ENCODE measurements at places on chromosomes 12 and 14.

DNA sequence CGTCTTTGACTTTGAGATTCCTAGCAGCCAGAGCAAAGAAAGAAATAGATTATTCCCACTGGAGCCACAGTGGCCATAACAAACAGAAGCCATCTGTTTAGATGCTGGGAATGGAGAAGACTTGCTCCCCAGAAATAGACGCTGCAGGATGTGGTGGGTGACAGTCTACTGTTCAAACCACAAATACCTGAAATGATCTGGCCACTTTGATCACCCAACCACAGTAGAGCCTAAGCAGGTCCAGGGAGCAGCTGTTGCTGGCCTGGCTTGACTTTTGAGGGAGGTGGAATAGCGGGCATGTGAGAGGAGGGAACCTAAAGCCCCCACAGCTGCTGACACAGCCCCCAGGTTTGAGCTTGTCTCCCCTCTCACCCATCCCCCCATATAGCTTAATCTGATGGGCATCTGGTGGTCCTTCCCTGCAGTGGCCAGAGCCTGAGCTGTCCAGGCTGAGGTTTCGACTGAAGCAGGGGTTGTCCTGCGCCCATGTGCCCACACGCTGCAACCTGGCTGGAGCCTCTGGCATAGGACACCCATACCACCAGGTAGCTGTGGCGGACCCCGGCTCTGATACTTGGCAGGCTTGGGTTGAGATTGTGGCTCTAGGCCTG lies 38.7 kb downstream of the SH2B3 start:
- DNase-seq, result no peak

DNA sequence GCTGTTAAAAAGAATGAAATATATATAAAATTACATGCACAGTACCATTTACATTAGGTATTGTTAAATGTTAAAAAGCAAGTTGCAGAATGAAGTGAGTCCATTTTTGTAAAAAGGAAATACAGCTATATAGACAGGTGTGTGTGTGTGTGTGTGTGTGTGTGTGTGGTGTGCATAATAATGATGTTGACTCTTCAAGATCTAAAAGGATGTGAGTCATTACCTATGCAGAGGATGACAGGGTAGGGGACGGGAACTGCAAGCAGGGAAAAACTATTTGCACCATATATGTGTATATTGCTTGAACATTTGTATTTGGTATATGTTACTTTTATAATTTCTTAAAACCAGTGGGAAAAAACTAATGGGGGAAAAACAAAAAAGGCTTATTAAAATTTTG lies 3.1 kb downstream of the C14orf39 start:
- DNase-seq, result no peak

DNA sequence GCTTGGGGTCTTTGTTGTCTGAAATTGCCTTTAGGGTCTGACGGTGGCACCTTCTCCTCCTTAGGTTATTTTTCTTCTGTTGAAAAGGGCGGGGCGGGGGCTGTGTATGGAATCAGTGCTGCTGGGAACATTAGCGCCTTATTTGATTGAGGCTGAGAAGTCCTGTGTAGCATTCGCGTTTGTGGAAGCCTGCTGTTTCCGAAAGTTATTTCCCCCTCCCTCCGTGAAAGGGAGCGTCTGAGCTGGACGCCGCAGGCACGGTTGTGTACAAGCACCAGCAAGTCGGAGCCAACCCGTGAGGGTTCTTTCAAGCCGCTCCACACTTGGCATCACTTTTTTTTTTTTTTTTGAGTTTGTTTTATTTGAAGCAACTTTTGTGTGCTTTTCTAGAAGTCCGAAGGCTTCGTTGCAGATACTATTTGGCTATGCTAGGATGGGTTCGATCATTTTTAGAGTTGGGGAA lies 1.1 kb downstream of the SYNE2 start:
- DNase-seq, result peak; percentile 75

DNA sequence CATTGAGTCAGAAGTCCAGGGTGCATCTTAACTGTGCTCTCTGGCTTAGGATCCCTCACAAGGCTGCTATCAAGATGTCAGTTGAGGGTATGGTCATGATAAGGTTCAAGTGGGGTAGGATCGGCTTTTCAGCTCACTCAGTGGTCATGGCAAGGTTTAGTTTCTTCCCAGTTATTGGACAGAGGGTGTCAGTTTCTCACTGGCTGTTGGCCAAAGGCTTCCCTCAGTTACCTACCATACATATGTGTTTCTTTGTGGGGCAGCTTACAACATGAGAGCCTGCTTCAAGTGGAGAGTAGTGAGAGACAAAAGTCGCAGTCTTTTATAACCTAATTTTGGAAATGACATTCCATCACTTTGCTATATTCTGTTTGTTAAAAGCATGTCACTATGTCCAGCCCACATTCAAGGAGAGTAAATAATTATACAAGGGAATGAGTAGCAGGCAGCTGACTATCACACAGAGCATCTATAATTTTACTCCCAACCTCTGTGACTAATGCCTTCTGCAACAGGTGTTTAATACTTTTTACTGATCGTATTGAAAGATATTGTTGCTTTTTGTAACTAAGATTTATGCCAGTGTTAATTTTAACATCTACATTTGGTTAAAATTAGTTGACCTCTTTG lies 572.8 kb upstream of the FBXO33 start:
- DNase-seq, result no peak

- DNase-seq, result no peak
Observed at GRCh38 chr12:116804051-116804450, 65.9 kb downstream of the RNFT2 start.

- no peak for DNase-seq
Observed at GRCh38 chr12:7650091-7650490, 15.6 kb downstream of the APOBEC1 start.

DNA sequence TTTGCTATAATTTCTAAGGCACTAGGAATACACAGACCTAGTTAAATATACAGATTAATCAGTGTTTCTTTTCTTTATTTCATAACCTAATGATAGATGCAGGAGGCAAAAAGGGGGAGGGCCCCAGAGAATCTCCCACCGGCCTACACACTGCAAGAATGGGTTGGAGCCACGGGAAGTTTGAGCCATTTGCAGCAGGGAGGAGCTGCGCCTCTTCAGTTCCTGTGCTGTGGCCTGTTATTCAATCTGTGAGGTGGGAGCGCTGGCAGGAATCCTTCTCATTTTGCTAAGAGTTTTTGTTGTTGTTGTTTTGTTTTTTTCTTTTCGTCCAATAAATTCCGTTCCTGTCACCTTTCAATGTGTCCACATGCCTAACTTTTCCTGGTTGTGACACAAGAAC lies 251.3 kb upstream of the RPL10L start:
- DNase-seq, result no peak

DNA sequence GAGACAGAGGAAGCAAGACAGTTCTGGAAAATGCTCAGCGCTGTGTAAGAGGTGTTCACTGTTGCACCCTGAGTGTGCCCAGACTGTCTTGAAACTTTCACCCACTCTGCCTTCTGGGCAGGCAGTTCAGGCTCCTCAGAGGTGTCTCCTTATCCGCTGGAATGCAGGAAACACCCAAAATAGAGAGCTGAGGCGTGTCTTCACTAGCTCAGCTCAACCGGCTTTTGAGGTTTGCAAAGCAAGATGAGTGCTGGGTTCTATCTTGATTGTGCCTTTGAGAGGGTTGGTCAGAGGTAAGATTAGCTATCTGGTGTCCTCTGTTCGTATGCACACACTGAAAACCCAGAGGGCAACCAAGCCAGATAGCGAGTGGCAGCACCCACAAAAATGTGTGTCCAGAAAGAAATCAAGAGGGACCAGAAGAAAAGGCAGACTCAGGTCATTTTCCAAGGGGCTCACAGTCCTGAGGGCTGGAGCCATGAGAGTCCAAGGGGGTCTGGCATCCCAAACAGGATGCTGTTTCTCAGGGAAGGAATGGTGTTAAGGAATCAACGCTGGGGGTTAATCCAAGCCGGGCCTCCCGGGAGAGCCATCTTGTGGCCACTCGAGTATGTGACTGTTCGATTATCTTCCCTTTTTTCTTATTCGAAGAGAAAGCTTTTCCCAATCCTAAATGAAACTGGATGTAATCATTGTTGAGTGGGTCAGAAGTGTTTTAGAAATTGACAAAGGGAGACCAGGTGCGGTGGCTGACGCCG lies 47.1 kb downstream of the TBX3 start:
- DNase-seq, result peak; percentile 41

DNA sequence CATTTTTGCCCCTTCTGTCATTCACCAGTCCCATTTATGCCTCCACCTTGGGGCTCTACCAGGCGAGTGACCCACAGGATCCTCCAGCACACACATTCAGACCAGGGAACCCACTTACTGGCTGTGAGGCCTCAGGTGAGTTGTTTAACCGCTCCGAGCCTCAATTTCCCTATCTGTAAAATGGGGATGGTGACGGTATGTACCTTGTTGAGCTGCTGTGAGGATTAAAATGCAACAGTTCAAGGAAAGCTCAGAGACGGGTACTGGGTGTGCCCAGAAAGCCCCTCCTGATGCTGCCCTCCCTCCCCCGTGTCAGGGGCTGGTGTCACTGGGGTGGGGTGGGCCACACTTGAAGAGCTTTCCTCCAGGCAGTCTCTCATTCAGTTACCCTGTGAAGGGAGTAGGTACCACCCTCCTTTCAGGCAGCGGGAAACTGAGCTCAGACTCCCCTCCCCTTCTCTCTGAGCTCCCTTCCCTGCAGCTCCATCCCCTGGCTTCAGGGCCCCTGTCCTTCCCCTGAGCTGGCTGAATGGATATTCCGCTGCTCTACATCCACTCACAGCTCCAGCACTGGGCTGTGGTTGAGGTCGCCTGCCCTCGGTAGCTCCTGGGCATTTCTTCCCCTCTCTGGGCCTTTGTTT lies 1.4 kb upstream of the SERPINA1 start:
- no peak for DNase-seq

- DNase-seq, result no peak
Observed at GRCh38 chr14:49056021-49056420, 530.2 kb downstream of the RPS29 start.

- no peak for DNase-seq
Observed at GRCh38 chr14:89959853-89960445, 4.2 kb downstream of the TDP1 start.

GRCh38 chr12:116353958-116354357 lies 76.5 kb upstream of the MED13L start:
- no peak for DNase-seq

- peak; percentile 40 for DNase-seq
Observed at GRCh38 chr12:105257321-105257728, 21.4 kb upstream of the APPL2 start.

GRCh38 chr12:83018088-83018487 lies 331.4 kb downstream of the TMTC2 start:
- no peak for DNase-seq

GRCh38 chr12:51970904-51971646 lies 19.6 kb downstream of the ACVR1B start:
- no peak for DNase-seq

DNA sequence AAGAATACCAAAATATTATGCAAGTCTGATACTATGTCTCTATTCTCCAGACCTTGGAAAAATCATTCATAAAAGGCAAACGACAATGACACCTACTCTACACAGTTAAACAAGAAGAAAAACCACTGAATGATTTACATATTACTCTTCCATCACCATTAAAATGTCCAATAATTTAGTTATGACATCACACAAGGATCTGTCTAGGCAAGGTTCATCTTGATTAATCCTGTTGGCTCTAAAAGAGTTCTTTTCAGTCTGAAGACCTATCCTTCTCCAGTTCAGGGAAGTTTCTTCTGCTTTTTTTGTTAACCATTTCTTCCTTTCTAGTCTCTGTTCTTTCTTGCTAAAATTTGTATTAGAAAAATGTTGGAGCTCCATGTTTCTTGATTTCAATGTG lies 64.0 kb downstream of the OSBPL8 start:
- DNase-seq, result no peak

DNA sequence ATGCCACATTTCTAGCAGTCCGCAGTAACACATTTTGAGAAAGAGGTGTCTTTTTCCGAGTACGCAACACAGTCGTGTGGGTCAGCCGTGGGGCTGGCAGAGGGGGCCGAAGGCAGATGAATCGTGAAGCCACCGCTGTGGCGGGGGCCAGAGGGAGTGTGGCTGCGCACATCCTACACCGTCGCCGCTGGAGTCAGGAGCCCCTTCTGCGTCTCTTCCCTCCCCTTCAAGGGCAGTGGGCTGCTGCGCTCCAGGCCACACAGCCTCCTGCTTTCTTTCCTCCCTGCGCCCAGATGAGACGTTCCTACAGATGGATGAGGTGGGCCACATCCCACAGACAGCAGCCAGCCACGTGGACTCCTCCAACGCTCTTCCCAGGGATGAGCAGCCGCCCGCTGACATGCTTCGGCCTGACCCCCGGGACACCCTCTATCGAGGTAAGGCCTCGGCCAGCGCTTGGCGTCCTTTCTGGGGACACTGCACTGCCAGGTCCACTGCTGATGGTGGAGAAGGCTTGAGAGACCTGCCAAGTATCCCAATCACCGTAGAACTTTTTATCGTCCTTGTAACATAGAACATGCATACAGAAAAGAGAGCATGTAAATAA lies 89.8 kb downstream of the B4GALNT3 start:
- DNase-seq, result no peak

GRCh38 chr12:31018106-31018789 lies 55.4 kb upstream of the DDX11 start:
- DNase-seq, result no peak

DNA sequence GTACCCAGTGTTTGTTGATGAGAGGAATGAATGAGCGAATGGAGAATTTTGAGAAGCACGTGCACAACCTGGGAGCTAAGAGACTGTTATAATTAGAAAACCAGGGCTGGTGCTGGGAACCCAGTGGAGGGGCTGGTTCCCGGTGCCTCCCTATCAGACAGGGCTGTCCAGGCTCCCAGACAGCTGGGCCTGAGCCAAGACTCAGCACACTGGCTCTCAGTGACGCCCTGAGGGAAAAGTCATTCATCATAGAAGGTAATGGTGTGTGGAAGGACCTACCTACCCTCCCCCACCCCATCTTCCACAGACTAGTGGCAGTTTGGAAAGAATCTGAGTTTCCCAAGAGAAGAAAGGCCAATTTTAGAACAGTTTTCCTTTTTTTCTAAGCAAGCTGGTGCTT lies 34.7 kb downstream of the KCNA5 start:
- DNase-seq, result no peak

DNA sequence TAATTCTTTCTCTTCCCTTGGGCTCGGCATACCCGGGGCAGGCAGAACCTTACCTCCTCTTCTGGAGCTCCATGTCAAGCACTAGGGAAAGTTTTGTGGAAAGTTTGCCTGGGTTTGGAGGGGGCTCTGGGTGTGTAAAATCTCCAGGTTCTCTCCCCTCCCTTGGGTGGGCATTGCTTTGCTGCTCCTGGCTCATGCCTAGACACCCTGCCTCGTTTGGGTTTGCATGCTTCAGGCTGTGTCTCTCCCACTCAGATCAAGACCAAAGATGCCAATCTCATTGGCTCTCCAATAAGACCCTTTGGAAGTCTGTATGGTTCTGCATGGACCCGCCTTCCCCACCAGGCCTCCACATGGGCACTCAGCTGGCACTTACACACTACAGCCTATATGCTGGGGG lies 6.2 kb upstream of the KRT2 start:
- no peak for DNase-seq

GRCh38 chr14:81329640-81330381 lies 70.3 kb downstream of the STON2 start:
- peak; percentile 96 for DNase-seq

Measured in keratinocyte (primary cell).